ENCODE measurements at places on chromosomes 4 and X. TPM values are rescaled to one million over a fixed set of nuclear protein-coding genes. Genes with fewer than 3 reads are reported as not detected.

SLC16A2 gene
- 15.3 TPM for total RNA-seq

MAOA gene
- total RNA-seq = 17.7 TPM

PITX2 gene
- total RNA-seq = not detected

PDCL2 gene
- not detected for total RNA-seq

FAM47A gene
- not detected for total RNA-seq

TLL1 gene
- total RNA-seq = 3.1 TPM

MAGEA12 gene
- total RNA-seq = not detected

NPY1R gene
- total RNA-seq = 34.8 TPM

ABLIM2 gene
- total RNA-seq = 137 TPM

IQSEC2 gene
- total RNA-seq = 115 TPM

GSX2 gene
- total RNA-seq = 1.6 TPM

SCD5 gene
- 274 TPM for total RNA-seq

HSD17B13 gene
- total RNA-seq = 0.73 TPM

MAGEA4 gene
- not detected for total RNA-seq

MAOB gene
- 90.0 TPM for total RNA-seq

PAK3 gene
- 78.6 TPM for total RNA-seq

TLR8 gene
- total RNA-seq = 0.70 TPM

G6PD gene
- total RNA-seq = 43.3 TPM

HS6ST2 gene
- 10.3 TPM for total RNA-seq

SPATA18 gene
- 2.2 TPM for total RNA-seq

TMPRSS11F gene
- not detected for total RNA-seq

APELA gene
- not detected for total RNA-seq

MAP3K15 gene
- total RNA-seq = 0.43 TPM

GAGE12F gene
- total RNA-seq = not detected

MND1 gene
- 3.1 TPM for total RNA-seq

GAGE12H gene
- not detected for total RNA-seq

NR3C2 gene
- 64.1 TPM for total RNA-seq

COL4A6 gene
- 0.24 TPM for total RNA-seq

KLKB1 gene
- total RNA-seq = 5.0 TPM

TMEM35A gene
- total RNA-seq = 42.7 TPM

ARSJ gene
- total RNA-seq = 6.5 TPM

NDST3 gene
- total RNA-seq = 17.8 TPM

USP17L24 gene
- not detected for total RNA-seq

AMBN gene
- total RNA-seq = not detected

SPANXC gene
- total RNA-seq = not detected

OTUD6A gene
- total RNA-seq = not detected

INPP4B gene
- 49.3 TPM for total RNA-seq

FIP1L1 gene
- total RNA-seq = 63.7 TPM

AADAT gene
- total RNA-seq = 14.4 TPM

CXCL6 gene
- total RNA-seq = not detected

VEGFD gene
- 4.3 TPM for total RNA-seq

ETDB gene
- total RNA-seq = not detected

PCDH7 gene
- 139 TPM for total RNA-seq

SFRP2 gene
- 7.5 TPM for total RNA-seq

SMAD1 gene
- 28.6 TPM for total RNA-seq

NDUFB11 gene
- 61.5 TPM for total RNA-seq

FHIP1A gene
- 3.8 TPM for total RNA-seq

SLC9B1 gene
- 5.0 TPM for total RNA-seq

DDX53 gene
- not detected for total RNA-seq

CHRNA9 gene
- not detected for total RNA-seq

GATB gene
- 81.4 TPM for total RNA-seq

FAT4 gene
- 9.0 TPM for total RNA-seq

TMEM271 gene
- 18.9 TPM for total RNA-seq

CDS1 gene
- 20.0 TPM for total RNA-seq

P2RY4 gene
- total RNA-seq = 0.33 TPM

AFM gene
- total RNA-seq = not detected

CSN1S1 gene
- total RNA-seq = not detected

FGF16 gene
- not detected for total RNA-seq

Measured in dorsolateral prefrontal cortex (tissue), 122 donors.